Progenitor cell of endocrine pancreas (in vitro differentiated cells): ENCODE measurements at places on chromosomes 12 and 14.

DNA sequence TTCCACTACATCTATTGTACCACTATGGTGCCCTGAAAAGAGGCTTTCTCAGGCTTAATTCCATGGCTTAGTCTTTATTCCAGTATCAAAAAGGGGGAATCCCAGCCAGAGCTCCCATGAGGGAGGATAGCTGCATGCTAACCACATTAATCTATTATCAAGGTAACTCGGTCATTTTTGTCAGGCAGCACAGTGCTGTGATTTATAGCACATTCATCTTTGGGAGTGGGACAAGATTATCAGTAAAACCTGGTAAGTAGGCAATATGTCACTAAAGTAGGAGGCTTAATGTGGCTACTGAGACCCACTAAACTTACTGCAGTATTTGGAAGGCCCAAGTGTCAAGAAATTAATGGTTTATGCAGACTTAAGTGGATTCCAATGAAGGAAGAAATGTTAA lies 58.9 kb downstream of the DAD1 start:
- no peaks in the 10 kb centered on the region for H3K27me3 ChIP-seq
- DNase-seq: no peak
- H3K4me1 ChIP-seq: peaks cover 17% of the 10 kb centered on the region
- H3K27ac ChIP-seq: peak overlapping the region; percentile 14
- H3K36me3 ChIP-seq: no peaks in the 10 kb centered on the region

DNA sequence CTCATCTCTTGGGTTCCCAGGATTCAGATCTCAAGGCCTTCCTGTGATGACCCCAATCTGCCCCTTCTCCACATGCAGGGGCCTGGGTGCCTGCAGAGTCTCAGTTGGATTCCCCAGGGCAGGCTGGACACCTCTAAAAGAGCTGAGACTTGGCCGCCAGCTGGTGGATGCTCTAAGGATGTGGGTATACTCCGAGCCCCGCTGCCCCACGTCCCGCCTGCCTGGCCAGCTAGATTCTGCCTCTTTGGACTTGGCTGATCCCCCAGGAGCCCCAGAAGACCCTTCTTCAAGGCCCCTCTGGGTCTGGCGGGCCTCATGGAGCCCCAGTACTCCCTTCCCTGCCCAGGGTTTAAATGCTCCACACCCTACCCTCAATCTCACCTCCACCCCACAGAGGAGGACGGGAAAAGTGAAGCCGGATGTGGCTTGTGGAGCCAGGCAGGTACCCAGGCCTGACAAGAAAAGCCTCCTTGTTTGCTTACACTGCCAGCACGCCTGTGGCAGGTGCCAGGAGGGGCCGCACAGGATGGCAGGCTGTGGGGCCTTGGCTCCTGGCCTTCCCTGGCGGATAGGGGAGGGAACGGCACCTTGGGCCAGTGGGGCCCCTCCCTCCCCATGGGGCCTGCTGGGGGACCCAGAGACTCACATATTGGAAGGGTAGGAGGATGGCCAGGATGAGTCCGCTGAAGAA lies 15.1 kb downstream of the FAIM2 start:
- DNase-seq: no peak
- no peak overlapping the region for H3K27ac ChIP-seq
- peaks cover 19% of the 10 kb centered on the region for H3K4me1 ChIP-seq
- H3K36me3 ChIP-seq: no peaks in the 10 kb centered on the region

DNA sequence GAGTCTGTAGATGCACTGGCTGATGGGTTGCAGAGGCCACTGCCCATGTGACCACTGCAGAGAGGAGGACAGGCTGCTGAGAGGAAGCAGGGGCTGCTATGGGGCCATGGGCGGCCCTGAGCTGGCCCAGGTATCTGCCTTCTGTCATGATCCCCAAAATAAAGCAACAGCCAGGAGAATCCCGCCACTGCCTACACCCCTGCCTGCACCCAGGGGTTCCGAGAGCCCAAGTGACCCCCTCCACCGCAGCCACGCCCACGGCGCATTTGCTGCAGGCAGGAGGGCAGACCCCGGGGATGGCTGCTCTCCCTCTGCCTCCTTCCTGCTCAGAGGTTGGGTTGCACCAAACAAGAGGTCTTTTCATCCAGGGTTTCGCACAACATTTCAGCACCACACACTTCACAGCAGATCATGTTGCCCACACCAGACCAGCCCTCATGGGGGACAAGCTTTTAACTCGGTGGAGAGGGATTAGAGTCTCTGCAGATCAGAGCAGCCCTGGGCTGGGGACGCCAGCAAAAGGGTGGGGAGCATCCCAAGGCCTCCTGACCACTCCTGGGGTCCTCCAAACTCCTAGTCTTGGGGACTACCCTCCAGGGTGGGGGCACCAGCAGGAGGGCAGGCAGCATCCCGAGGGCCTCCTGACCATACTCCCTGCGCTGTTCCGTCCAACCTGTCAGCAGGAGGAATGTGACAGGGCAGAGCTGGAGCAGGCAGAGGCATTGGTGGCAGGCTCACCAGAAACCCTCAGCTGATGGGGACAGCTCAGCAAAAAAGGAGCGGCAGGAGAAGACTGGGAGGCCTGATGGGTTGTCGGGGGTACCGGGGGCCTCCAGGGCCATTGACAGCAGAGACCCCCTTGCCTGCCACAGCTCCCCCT lies 14.1 kb downstream of the CCDC85C start:
- DNase-seq: no peak
- H3K27me3 ChIP-seq: no peaks in the 10 kb centered on the region
- no peak overlapping the region for H3K4me3 ChIP-seq
- no peak overlapping the region for H3K27ac ChIP-seq
- H3K4me1 ChIP-seq: peaks cover 23% of the 10 kb centered on the region

GRCh38 chr12:79665212-79665887 lies 25.4 kb downstream of the PAWR start:
- H3K36me3 ChIP-seq: peaks cover 9% of the 10 kb centered on the region
- H3K4me3 ChIP-seq: no peak overlapping the region
- DNase-seq: no peak
- H3K27me3 ChIP-seq: no peaks in the 10 kb centered on the region

DNA sequence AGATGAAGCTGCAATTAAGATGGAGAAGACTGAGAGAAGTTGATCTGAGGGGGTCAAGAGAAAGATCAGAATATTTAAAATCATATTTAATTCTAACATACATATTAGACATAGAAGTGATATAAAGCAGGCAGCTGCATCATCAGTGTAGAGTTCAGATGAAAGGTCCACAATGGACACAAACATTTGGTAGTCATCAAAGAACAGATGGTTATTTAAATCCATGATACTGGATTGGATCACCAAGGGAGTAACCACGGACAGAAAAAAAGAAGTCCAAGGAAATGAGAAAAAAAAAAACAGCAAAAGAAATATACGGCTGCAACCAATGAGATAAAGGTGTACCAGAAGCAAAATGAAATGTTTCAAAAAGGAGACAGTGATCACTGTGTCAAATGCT lies 20.1 kb downstream of the NOVA1 start:
- H3K27ac ChIP-seq: no peak overlapping the region
- no peaks in the 10 kb centered on the region for H3K36me3 ChIP-seq
- no peak for DNase-seq
- no peaks in the 10 kb centered on the region for H3K27me3 ChIP-seq
- H3K4me3 ChIP-seq: no peak overlapping the region

DNA sequence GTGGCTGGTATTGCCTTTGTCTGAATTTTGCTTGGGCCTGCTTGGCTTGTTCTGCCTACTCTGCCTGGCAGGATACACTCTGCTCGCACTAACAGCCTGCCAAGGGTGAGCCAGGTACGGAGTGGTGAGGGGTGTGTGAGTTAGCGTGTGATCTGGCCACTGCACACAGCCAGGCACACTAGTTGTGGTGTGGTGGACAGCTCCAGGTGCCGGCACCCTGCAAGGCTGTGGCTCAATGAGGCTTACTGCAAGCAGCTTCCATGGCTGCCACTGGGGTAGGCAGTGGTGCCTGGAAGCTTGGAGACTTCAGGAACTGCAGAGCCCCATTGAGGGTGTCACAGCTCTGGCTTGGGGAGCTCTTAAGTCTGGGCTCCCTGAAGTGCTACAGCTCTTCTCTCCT lies 87.4 kb downstream of the GPHN start:
- no peaks in the 10 kb centered on the region for H3K4me1 ChIP-seq
- no peak for DNase-seq
- H3K27me3 ChIP-seq: no peaks in the 10 kb centered on the region
- H3K4me3 ChIP-seq: no peak overlapping the region
- no peak overlapping the region for H3K27ac ChIP-seq
- H3K36me3 ChIP-seq: no peaks in the 10 kb centered on the region

DNA sequence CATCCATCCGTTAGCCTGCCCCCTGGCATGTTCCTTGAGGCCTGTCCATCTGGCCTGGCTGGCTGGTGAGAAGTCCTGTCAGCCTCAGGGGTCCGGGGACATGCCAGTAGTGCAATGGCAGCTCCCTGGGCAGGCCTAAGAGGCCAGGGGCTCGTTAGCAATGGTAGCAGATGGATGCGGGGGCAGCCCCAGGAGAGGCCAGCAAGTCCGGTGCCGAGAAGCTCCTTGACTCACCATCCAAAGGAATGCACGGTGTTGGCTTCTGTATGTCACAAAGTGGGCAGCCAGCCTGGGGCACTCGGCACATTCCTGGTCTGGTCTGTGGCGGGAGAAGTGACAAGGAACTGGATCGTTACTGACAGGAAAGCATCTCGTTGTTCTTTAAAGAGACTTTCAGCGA lies 319.9 kb downstream of the CACNA1C start:
- no peak overlapping the region for H3K4me3 ChIP-seq
- H3K36me3 ChIP-seq: no peaks in the 10 kb centered on the region
- H3K4me1 ChIP-seq: no peaks in the 10 kb centered on the region
- peaks cover 20% of the 10 kb centered on the region for H3K27me3 ChIP-seq
